ENCODE measurements at places on chromosomes 1 and 21.

DNA sequence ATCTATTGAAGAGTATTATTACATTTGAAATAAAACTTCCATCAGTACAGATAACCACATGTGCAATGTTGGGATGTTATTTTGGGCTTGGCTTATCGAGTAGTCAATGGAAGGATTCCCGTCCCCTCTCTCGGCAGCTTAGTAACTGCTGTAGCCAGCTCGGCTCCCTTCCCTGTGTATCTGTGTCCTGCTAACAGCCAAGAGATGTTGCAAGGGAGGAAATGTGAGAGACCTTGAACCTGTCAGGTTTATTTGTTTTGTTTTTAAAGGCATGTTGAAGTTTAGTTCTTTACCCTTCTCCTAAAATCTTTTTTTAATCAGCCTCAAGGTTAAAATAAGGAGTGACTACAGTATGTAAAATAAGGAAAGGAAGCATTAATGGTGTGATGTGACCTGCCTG lies 13.6 kb upstream of the TARS2 start:
- no peak for DNase-seq

DNA sequence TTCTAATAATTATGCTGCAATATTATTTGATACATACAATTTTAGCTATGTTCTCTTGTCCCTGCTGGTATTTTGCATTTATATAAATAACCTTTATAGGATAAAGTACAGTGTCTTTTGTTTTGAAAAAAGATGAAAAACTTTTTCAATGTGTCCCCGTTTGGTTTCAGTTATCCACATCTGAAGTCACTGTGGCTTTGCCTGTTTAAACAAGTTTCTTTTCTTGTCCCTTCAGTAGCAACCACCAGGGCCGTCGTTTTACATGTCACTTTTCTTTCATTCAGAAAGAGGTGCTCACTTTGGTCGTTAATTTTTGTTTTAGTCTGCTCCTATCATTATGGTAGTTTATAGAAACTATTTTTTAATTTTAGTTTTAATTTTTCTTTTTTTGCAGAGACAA lies 41.4 kb downstream of the RABGAP1L start:
- DNase-seq = no peak

DNA sequence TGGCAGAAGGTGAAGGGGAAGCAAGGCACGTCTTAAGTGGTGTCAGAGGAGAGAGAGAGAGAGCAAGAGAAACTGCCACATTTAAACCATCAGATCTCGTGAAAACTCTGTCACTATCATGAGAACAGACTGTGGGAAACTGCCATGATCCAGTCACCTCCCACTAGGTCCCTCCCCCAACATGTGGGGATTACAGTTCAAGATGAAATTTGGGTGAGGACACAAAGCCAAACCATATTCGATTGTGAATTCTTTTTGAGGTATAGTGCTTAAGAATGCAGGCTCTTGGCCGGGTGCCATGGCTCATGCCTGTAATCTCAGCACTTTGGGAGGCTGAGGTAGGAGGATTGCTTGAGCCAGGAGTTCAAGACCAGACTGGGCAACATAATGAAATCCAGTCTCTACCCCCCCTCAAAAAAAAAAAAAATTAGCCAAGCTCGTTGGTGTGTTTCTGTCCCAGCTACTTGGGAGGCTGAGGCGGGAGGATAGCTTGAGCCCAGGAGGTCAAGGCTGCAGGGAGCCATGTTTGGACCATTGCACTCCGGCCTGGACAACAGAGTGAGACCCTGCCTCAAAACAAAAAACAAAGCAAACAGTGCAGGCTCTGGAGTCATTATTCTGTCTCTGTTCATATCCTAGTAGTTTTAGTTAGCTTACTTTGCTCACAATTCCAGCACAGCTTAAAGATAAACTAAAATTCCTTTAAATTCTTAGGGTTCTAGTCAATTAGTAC lies 6.0 kb downstream of the ZCCHC17 start:
- DNase-seq = no peak

- no peak for DNase-seq
Measured at GRCh38 chr1:162367073-162367472, 9.6 kb downstream of the SPATA46 start.

GRCh38 chr1:33643216-33643615 lies 170.8 kb downstream of the ZSCAN20 start:
- no peak for DNase-seq
